ENCODE measurements at places on chromosomes 12 and 14.

DNA sequence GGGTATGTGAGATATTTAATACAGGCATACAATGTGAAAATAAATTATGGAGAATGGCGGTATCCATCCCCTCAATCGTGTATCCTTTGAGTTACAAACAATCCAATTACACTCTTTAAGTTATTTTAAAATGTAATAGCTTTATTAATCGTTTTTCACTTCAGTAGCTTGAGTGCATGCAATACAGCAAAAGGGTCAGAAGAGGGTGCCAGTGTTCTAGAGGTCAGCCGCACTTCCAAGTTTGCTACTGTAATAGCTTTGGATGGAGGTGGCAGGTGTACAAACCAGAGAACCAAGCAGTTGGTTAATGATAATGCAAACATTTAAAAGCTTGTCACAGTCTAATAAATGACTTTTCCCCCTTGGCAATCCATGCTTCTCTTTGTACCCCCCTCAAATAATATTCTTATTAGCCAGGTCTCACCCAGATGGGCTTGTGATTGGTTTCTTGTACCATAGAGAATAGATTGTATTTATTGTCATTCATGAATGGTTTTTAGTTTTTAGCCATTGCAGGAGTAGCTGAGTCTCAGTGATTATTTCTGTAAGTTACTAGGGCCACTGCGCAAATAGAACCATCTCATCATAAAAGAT, 127.0 kb downstream of the ERC1 start:
- DNase-seq, result peak; percentile 47

DNA sequence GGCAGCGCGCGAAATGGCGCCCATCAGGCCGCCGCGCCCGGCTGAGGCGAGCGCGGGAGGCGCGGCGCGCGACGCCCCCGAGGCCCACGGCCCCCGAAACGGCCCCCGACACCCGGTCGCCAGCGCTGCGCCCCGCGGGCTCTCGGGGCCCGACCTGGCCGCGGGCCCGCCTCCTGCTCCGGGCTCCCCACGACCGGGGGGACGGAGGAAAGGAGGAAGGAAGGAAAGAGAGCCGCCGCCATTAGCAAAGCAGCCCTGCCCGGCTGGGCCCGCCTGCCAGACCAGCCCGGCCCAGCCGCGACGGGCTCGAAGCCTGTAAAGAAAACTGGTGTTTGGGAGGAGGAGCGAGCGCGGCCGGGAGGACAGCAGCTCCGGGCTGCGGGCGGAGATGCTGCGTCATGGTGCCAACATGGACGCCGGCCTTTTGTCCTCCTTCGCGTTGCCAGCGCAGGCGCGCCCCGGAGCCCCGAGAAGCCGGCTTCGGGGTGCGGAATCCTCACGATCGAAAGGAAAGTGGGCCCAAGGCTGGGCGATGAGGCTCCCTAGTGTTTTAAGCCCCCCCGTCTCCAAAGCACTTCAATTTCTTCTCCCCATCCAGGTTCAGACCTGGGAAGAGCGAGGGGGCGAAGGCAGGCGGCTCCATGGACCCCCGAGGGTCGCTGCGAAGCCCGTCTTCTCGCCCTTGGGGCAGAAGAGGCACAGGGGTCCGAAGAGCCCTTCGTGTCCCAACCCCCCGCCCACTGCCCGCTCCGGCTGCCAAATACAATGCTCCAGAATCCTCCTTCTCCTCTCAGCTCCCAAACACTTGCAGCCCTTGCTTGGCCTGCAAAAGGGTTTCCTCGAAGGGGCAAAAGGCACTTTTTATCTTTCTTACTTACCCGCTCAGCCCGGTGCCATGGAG, 2.9 kb upstream of the SETD1B start:
- no peak for DNase-seq

- no peak for DNase-seq
Measured at GRCh38 chr14:66804141-66804540, 296.2 kb downstream of the GPHN start.

- DNase-seq, result no peak
Measured at GRCh38 chr14:89418452-89418851, 1.4 kb upstream of the FOXN3 start.

DNA sequence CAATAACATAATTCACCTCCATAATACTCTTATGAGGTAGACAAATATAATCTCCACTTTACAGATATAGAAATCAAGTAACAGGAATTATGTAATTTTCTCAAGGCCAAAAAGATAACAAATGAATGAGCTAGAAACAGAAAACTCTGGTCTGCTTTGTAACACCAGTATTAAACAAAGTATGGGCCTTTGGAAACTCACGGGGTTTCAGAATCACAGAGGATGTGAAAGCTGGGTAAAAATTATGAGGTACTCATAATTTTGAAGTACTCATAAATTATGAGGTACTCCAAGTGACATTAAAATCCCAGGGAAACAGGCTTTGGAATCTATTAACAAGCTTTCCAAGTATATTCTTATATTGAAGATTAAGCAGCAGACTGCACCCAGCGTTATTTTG, 140.2 kb downstream of the MED13L start:
- DNase-seq, result no peak

- no peak for DNase-seq
Measured at GRCh38 chr12:51199366-51199945, 18.4 kb downstream of the POU6F1 start.

DNA sequence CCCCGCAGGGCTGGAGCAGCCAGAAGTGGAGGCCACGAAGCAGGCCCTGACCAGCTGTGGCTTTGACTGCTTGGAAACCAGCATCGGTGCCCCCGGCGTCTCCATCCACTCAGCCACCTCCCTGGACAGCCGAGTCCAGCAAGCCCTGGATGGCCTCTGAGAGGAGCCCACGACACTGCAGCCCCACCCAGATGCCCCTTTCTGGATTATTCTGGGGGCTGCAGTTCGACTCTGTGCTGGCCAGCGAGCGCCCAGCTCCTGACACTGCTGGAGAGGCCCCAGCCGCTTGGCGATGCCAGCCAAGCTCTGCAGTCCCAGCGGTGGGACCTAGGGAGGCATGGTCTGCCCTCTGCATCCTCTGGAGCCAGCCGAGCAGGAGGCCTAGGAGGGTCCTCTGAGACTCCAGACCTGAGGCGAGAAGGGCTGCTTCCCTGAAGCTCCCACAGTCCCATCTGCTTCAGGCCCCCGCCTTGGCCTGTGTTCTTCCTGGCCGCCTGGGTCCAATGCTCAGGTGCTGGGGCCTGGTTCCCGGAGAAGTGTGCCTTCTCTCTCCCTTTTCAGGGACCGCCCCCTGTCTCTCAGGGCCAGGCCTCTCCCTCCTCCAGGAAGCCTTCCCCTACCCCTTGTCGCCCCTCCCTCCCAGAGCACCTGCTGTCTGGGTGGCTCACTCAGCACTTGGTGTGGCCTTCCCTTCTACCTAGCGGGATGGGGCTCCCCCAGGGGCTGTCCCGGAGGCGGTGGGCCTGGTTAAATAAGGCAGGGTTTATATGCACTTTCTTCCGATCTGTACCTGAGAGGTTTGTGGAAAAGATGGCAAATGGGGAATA, 23.0 kb downstream of the MVK start:
- DNase-seq, result no peak

GRCh38 chr12:4569261-4569660, 7.3 kb downstream of the DYRK4 start:
- DNase-seq, result no peak

- DNase-seq, result no peak
Measured at GRCh38 chr12:89173096-89173495, 179.2 kb downstream of the DUSP6 start.

- DNase-seq, result no peak
Measured at GRCh38 chr12:111387747-111388323, 17.9 kb upstream of the SH2B3 start.

GRCh38 chr12:89351489-89352241, 636 bp downstream of the DUSP6 start:
- DNase-seq, result peak; percentile 27

DNA sequence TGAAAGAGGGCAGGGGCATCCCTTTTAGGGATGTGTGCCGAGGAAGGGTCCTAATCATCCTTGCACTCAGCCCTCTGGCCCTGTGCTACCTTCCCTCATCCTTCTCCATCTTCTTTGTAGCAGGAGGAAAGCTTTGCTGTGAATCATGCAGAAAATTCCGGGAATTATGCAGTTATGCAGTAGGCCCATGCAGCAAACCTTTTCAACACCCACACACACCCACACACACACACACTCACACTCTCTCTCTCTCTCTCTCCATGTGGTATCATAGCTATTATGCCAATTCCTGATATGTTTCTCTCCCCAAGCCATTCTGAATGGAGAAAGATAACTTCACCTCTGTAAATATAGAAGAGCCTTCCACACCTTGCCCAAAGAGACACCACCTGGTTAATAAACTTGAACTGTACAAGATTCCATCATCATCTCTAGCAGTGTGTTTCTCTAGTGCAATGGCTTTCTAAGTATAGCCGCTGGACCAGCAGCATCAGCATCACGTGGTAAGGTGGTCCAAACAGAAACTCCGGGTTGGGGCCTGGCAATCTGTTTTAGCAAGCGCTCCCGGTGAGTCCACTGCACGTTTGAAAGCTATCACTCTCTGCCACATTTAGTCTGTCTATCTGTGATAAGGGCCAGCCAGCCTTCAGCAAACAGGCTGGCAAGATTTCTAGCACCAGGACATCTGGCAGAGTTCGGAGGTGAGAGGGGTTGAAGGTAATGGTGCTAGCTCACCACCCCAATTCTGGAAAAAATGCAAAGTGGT, 57.6 kb downstream of the MDM2 start:
- DNase-seq, result no peak

DNA sequence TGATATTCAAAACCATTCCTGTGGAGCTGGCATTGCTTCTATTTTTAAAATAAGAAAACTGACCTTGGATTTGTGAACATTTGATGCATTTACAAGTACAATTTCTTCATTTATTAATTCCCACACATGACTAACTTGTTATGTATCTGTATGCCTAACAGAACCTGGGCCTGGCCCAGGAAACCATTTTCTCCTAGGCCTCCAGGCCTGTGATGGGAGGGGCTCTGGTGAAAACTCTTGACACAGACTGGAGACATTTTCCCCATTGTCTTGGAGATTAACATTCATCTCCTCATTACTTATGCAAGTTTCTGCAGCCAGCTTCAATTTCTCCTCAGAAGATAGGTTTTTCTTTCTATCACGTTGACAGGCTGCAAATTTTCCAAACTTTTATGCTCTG, 42.0 kb downstream of the GLIPR1L2 start:
- DNase-seq, result no peak

DNA sequence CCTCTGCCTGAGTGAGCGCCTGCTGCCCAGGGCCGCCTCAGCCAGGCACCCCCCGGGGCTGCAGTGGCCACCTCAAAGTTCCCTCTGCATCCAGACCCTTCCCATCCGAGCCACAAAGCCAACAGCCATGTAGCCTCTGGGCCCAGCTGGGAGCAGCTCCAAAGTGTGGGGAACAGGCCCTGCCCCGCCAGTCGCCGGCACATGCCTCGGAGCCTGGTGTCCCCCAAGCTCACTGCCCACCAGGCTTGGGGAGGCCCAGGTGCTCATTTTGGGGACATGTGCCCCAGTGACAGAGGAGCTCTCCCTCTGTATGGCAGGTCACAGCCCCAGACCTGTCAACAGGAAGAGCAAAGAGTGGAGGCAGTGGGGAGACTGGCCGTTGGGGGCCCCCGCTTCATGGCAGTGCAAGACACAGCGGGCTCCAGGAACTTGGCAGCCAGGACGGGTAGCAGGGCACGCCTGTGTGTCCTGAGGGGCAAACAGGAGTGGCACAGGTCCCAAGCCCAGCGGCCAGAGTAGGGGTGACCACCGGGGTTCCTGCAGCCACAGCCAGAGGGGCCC, 29.9 kb downstream of the JAG2 start:
- no peak for DNase-seq

- DNase-seq, result no peak
Measured at GRCh38 chr14:104757238-104757585, 4.3 kb downstream of the SIVA1 start.

DNA sequence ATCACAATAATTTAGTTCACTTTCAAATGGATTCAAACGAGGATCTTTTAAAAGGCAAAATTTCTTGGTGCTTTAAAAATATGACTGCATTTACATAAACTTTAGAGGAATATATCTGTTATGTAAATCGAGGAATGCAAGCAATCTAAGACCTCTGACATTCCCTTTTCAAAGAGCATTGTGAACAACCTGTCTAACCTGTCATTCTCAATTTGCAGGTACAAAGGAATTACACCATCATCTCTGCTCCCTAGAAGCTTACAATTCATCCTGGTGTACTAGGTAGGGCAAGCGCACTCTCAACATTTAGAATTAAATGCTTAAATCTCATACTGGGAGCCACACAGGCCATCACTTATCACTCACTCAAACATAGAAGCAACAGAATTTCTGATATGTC, 35.6 kb downstream of the BMP4 start:
- no peak for DNase-seq

DNA sequence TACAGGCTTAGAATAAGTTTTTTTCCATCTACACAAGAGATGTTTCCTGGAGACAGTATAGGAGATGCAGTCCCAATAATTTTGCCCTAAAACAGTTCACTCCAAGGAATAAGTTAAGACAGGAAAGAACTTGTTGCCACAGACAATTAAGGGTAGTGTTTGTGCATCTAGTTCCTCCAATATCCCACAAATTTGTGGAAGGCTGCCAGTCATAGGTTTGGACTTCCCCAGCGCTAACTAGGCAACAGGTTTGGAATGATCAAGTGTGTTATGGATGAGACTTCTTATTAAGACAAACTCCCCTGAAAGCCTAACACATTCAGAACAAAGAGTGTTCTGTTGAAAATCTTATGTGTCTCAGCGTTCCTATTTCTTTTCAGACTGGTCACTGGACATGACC, 611.0 kb downstream of the CCER1 start:
- DNase-seq, result no peak

- no peak for DNase-seq
Measured at GRCh38 chr12:115811045-115811444, 466.4 kb downstream of the MED13L start.

DNA sequence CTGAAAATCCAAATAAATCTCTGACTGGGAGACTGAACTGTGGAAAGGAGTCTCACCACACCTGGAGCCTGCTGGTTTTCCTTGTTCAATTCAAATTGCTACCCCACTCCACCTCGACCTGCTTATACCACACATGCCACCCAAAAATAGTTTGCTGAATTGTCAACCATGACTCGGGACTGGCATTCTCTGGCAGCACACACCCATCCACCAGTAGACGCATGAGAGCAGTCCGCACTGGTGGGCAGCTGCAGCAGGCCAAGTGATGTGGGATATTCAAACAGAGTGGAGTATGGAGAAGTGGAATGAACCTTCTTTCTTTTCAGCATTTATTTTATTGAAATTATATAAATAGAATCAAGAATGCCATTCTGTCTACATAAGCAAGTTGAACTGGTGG, 38.7 kb upstream of the SYCP3 start:
- no peak for DNase-seq

GRCh38 chr12:65189028-65189718, 19.8 kb downstream of the LEMD3 start:
- no peak for DNase-seq

- DNase-seq, result no peak
Measured at GRCh38 chr14:49882826-49883694, 9.8 kb upstream of the ARF6 start.

DNA sequence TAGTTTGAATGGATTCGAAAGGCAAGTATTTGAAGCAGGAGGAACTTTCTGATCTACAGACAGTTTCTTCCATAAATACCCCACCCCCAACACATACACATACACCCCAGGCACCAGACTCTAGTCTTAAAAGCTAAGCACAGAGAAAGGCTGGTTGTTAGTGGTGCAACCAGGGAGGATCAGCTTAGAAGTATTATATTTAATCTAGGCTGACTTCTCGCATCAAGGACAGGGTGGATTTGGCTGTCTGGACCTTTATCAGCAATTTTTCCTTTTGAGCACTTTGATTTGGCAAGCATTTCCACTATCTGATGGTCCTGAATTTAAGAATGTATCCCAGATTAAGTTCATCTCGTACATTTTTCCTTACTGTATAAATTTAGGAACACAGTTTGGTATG, 1489.8 kb upstream of the FLRT2 start:
- no peak for DNase-seq

- no peak for DNase-seq
Measured at GRCh38 chr12:108831309-108831991, 25.9 kb downstream of the SSH1 start.

Data from stimulated activated CD4-positive, alpha-beta T cell treated with anti-CD3 and anti-CD28 coated beads, Interleukin-15, amount 100 ng/mL, for 1 hour (primary cell).